ENCODE measurements at places on chromosomes 16 and 17.

GRCh38 chr17:44777394-44778348 is 18.9 kb downstream of the ADAM11 start:
- no peak for DNase-seq

GRCh38 chr16:57643147-57643874 is 14.9 kb downstream of the ADGRG1 start:
- DNase-seq, result no peak

GRCh38 chr16:3188925-3189825 is 1.2 kb downstream of the OR1F1 start:
- peak; percentile 55 for DNase-seq

DNA sequence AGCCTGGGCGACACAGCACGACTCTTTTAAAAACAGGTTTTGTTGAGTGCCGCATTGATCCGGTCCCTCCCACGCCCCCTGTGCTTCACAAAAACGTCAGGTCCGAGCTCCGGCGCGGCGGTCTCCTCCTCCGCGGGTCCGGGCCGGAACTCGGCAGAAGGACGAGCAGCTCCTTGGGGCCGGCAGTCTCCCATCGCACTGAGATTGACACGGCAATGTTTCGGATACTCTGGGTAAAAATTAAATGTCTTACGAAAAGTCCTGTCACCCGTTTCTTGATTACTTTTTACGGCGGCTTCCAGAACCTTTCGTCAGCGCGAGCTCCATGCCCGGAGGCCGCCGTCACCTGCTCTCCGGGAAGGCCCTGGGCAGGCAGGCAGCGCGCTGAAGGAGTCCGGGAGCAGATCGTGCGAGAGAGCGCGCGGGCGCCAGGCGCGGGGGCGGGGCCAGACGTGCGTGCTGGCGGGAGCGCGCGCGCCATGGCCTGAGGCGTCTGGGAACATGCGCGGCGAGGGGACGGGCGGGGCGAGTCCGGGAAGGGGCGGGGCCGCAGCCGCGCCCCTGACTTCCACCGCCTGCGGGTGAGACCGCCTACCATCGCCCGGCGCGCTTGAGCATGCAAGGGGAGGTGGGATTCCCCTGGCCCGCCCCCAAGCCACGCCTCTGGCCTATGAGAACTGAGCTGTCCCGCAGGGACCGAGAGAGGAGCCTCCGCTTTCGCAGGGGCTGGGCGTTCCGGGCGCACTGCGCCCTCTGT is 11.7 kb upstream of the SRL start:
- DNase-seq, result peak; percentile 97

DNA sequence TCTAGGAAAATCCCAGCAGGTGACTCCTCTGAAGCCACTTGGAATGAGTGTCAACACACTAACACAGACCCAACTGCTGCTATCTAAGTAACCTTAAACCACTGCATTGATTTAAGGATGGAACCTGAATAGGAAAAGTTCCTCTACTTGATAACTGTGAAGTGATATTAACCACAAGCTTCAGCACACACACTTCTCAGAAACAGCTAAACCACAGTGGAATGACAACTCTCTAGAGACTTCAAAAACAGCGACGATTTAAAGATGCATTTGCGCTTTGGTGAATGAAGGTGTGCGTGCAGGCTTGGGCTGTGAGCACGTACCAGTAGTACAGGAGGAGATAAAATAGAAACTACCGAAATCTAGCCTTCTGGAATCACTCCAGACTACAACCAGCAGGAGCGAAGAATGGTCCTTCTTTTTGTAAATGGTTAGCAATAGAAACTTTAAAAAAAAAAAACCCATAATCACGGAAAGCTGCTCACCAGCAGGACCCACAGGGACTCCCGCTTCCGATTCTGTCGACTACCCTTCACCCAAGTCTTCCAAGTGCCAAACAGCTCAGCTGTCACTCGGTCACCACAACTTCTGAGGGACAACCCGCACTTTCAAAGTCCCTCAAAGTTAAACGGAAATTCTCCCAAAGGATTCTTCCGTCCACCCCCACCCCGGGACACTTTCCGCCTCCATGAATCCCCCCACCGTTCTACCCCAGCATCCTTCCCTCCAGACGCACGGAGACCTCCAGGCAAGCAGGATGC is 137.7 kb upstream of the CORO6 start:
- DNase-seq, result no peak

- peak; percentile 35 for DNase-seq
These were observed 5.0 kb upstream of the TLCD2 start for GRCh38 chr17:1714980-1715802.

DNA sequence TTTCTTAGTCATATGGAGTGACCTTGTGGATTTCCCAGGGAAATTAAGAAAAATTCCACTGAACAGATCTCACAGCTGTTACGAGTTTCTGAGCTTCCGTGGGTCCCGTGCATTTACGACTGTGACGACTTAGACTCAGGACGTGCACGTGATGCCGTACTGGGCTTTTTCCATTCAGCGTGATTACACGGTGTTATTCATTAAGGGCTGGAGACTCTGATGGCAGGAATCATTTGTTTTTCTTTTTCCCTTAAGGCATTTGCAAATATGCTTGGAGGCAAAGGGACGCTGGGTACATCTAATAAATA is 57.2 kb downstream of the TBC1D16 start:
- no peak for DNase-seq
